SJCRH30 (cell line): ENCODE measurements at places on chromosomes 12 and 14.

GRCh38 chr12:123713823-123714585, 1.9 kb downstream of the ATP6V0A2 start:
- no peak for DNase-seq

- peak; percentile 24 for DNase-seq
Observed at GRCh38 chr14:30608533-30609006, 13.5 kb upstream of the SCFD1 start.

GRCh38 chr12:79067977-79068376, 203.4 kb downstream of the SYT1 start:
- DNase-seq, result no peak

DNA sequence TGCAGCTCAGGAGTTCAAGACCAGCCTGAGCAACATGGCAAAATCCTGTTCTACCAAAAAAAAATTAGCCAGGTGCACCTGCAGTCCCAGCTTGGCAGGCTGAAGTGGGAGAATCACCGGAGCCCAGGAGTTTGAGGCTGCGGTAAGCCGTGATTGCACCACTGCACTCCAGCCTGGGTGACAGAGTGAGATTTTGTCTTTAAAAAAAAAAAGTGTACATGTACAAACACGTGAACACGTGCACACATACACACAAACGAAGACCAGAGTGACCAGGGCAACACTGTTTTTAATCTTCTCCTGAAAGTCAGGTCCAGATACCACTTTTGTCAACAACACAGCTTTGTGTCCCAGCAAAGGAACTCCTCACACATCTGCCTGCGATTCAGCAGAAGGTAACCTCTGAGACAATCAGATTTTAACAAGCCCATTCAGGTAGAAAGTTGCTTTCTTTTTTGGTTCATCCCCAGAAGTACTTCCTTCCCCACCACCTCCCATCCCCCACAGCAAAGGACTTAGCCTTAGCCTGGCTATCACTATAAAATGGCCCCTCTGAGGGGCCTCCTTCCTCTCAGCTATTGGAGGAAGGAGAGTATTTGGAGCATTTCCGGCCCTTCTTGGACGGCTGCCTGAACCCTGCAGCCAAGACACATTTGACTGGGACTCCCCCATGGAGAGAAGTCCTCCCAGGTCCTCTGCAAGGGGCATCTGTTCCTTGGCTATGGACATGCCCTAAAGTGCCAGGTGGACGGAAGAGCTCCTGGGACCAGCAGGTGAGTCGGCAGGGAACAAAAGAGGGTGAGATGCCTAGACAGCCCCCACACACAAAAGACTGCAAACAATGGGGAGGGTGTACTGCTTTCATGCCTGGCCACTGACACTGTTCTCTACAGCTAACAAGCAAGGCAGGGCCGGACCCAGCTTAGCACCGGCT, 9.8 kb downstream of the CTDSP2 start:
- DNase-seq, result peak; percentile 65

- DNase-seq, result no peak
Observed at GRCh38 chr12:12999271-12999958, 650 bp downstream of the HEBP1 start.

DNA sequence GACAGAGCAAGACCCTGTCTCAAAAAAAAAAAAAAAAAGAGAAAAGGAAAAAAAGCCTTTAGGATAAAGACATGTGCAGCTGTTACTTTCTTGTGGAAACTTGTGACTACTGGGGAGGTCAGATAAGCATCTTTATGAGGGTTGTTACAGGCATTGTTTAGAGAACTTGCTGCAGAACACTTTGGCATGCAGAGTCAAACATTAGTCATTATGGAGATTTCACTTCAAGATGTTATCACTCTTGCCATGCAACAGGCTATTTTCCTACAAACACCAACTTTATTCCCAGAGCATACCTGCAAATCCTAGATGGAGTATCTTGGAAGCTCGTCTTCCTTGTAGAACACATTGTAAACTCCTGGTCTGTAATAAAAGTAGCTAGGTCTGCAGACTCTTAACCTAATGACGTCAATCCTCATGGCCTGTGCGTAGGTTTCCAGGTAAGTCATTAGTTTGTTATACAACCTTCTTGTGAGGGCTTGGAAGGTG, 36.3 kb upstream of the WDR89 start:
- peak; percentile 52 for DNase-seq

DNA sequence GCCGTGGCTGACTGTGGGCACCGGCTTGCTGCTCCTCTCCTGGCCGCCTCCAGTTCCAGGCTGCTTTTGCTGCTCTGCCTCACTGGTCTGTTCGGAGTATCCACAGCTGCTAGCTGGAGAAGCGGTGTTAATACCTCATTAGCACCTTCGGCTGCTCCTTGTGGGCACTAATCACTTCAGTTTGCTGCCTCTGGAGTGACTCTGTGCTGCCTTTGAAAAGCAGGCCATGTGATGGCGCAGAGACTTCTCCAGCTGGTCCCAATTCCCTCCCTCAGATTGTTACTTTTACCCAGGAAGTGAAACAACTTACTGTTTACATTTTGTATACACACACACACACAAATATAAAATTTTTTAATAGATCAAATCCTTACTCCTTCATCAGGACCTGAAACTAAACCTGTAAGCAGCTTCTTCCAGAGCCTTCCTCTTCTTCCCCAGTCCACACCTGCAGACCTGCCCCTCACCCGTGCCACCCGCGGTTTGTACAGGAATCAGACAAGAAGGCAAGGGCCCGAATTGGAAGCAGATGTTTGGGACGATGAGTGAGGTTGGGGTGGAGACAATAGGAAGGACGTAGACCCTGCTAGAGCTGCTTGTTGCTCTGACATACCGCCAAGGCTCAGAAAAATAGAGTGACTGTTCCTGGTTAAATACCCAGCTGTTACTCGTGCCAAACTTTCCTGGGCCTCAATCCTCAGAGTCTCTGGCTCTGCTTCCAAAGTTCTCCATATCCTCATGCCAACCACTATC, 41.5 kb upstream of the LTBP2 start:
- no peak for DNase-seq

GRCh38 chr12:12624498-12624992, 12.9 kb downstream of the CREBL2 start:
- DNase-seq, result no peak

- DNase-seq, result peak; percentile 27
Observed at GRCh38 chr12:13023811-13024530, 20.2 kb upstream of the FAM234B start.

- no peak for DNase-seq
Observed at GRCh38 chr12:84508851-84509260, 403.7 kb downstream of the SLC6A15 start.

GRCh38 chr14:103142721-103143302, 19.6 kb downstream of the TNFAIP2 start:
- no peak for DNase-seq

DNA sequence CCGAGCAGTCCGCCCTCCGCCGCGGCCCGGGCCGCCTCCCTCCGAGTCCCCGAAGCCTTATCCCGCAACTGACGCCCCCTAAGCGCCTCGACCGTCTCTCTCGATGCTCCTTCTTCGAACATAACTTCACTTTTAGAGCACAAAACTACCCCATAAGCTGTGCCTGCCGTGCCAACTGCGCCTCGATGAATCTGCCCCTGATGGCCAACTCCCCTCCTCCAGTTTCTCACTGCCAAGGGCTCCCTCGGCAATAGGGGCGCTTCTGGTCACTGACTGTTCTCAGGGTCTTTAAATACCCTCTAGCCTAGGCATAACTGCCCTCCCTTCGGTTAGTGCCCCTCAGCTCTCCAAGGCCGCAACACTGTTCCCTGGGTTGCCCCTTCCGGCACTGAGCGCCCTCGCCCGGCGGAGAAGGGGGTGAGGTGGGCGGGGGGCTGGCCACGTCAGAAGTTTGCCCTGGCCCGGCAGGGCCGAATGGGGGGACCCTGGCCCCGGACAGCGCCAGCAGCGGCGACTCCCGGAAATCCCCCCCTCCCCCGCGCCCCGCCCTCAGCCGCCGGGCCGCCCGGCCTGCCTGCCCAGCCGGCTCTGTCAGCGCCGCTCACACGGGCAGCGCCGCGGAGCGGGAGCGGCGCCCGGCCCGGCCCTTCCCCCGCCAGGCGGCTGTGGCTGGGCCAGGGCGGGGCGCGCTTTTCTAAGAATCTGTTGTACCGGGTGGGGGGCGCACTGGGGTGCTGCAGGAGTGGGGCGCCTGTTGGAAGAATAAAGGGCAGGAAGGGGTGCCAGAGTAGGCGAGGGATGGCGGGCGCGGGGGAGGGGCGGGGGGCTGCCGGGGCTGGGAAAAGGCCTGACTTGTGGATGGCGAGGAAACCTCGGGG, 10.6 kb downstream of the RARG start:
- DNase-seq, result peak; percentile 58

DNA sequence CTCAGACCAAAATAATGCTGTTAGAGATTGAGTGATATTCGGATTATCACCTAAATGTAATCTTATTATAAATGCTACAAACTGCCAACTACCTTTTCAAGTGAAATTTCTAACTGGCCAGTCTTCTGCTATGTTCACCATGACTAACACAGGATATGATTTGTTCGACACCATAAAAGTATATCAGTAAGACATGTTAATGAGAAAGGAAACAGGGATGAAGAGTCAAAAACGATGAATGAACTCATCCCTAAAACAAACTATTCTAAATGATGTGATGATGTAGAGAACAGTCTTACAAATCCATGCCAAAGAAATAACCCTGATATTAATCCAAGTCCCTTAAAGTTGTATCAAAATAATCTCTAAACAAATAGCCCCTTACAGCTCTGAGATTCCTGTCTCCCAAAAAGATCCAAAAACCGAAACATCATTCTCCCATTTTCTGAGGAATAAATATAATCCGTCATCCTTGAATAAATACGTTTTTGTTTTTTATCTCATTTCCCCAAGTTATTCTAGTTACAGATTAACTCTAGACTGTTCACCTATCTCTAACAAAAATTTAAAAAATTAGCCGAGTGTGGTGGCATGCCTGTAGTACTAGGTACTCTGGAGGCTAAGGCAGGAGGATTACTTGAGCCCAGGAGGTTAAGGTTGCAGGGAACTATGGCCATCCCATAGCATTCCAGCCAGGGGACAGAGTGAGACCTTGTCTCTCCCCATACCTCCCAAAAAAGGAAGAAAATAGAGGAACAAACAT, 9.1 kb downstream of the SCAF11 start:
- no peak for DNase-seq

- DNase-seq, result no peak
Observed at GRCh38 chr14:95915330-95915729, 38.7 kb downstream of the TUNAR start.

- DNase-seq, result no peak
Observed at GRCh38 chr14:52067873-52068614, 815 bp downstream of the NID2 start.

DNA sequence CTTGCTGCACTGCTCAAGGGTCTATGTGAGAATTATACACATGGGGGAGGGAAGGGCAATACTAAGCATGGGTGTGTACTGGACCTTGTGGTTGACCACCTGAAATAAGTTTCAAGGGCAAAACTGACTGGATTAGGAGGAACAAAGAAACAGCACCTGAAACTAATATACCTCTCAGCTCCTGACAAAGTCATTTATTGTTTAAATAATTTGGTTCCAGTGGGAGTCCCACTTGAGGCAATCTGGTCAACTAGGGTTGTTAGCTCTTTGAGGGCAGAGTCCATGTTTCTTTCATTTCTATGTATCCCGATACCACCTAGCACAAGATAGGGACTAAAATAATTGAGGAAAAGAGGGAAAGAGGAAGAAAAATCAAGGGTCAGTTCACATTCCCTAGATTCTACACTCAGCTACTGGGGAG, 45.5 kb downstream of the STXBP6 start:
- DNase-seq, result no peak

DNA sequence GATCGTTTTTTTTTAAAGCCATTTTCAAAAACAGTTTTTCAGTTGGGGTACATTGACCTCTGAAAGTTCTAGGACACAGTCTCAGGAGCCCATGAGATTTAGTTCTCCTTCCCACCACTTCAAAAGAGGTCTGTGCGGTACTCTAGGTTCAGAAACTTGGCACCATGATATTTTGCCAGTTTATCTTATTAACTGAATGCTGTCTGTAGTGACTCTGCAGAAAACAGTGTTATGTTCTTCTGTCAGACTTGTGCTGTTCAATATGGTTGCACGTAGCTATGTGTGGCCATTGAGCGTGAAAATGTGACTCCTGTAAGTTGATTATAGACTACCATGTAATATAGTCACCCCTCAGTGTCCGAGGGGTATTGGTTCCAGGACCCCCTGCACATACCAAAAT, 35.9 kb downstream of the CRADD start:
- DNase-seq, result no peak

DNA sequence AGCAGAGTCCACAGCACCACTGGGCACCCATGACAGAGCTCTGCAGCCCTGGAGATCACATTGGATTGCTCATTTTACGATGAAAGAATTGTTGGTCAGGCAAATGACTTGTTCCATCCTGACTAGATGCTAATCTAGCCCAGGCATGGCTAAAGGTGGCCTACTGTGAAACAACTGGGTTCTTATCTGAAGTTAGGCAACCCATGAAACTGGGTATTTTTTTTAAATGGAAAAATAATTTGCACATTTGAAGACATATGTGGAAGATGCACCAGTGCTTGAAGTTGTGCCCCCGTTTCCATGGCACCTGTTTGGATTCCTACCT, 8.3 kb downstream of the PYGL start:
- no peak for DNase-seq

DNA sequence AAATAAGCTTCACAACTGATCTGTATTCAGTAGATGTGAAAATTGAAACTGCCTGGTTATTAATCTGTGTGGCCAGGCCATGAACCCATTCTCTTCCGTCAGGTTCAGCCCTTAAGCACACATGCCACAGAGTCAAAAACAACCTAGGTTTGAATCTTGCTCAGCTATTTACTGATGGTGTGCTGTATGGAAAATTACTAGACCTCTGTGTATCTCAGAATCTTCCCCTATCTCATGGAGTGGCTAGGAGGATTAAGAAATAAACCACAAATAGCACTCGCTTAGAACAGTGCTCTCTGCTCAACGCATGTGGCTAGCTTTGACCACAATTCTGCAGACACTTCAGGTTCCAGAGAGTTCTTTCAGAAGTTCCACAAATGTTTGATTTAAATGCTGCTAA, 240.7 kb upstream of the PLEKHG7 start:
- peak; percentile 24 for DNase-seq

DNA sequence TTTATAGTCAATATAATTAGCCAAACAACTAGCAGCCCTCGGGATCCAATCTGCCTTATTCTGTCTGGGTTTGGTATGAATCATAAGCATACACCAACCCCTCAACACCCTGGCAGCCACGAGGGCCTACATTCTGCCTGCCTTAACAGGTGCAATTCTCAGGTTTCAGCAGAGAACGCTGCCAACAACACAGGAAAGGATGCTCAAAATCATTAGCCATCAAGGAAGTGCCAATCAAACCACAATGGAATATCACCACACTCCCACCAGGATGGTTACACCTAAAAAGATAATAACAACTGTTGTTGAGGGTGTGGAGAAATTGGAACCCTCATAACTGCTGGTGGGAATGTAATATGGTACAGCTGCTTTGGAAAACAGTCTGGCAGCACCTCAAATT, 122.8 kb downstream of the TTC7B start:
- DNase-seq, result peak; percentile 71

- DNase-seq, result no peak
Observed at GRCh38 chr14:50469982-50470381, 62.4 kb downstream of the MAP4K5 start.

GRCh38 chr14:52821805-52822250, 30.4 kb upstream of the GNPNAT1 start:
- DNase-seq, result no peak
